ENCODE measurements at places on chromosomes 11 and 22. TPM values are rescaled to one million over a fixed set of nuclear protein-coding genes. Genes with fewer than 3 reads are reported as not detected.

CDC42EP2 gene
- 2.8 TPM for total RNA-seq

OR52B6 gene
- total RNA-seq: not detected

TM7SF2 gene
- total RNA-seq: 23.9 TPM

TUB gene
- total RNA-seq: 0.23 TPM

TSSK2 gene
- not detected for total RNA-seq

SAA1 gene
- total RNA-seq: not detected

EED gene
- 59.1 TPM for total RNA-seq

KRTAP5-10 gene
- not detected for total RNA-seq

KDM4E gene
- not detected for total RNA-seq

PPP2R5B gene
- total RNA-seq: 8.9 TPM

C11orf16 gene
- not detected for total RNA-seq

CYB5R2 gene
- 1.7 TPM for total RNA-seq

ARRB1 gene
- total RNA-seq: 35.2 TPM

OR56A1 gene
- not detected for total RNA-seq

SELENOM gene
- total RNA-seq: 5.8 TPM

OR52H1 gene
- total RNA-seq: not detected

SYCE3 gene
- total RNA-seq: not detected

ZC3H12C gene
- total RNA-seq: 1.9 TPM

MUC6 gene
- total RNA-seq: not detected

H19 gene
- total RNA-seq: not detected

MAPK8IP2 gene
- 0.25 TPM for total RNA-seq

WNT11 gene
- total RNA-seq: not detected

RAG2 gene
- total RNA-seq: not detected

MRGPRX3 gene
- not detected for total RNA-seq

OR5P2 gene
- not detected for total RNA-seq

MISFA gene
- 2.6 TPM for total RNA-seq

ADM2 gene
- 2.5 TPM for total RNA-seq

ALX4 gene
- not detected for total RNA-seq

MAP6 gene
- total RNA-seq: 0.14 TPM

PTPMT1 gene
- 38.4 TPM for total RNA-seq

HBE1 gene
- not detected for total RNA-seq

YDJC gene
- 41.1 TPM for total RNA-seq

RGL4 gene
- total RNA-seq: 31.4 TPM

EFCAB6 gene
- 0.20 TPM for total RNA-seq

CEND1 gene
- total RNA-seq: 2.0 TPM

GNAZ gene
- total RNA-seq: 0.91 TPM
